ENCODE measurements at places on chromosomes 6 and 20.

- DNase-seq = no peak
Observed at GRCh38 chr6:155259204-155259603, 4.6 kb upstream of the CLDN20 start.

DNA sequence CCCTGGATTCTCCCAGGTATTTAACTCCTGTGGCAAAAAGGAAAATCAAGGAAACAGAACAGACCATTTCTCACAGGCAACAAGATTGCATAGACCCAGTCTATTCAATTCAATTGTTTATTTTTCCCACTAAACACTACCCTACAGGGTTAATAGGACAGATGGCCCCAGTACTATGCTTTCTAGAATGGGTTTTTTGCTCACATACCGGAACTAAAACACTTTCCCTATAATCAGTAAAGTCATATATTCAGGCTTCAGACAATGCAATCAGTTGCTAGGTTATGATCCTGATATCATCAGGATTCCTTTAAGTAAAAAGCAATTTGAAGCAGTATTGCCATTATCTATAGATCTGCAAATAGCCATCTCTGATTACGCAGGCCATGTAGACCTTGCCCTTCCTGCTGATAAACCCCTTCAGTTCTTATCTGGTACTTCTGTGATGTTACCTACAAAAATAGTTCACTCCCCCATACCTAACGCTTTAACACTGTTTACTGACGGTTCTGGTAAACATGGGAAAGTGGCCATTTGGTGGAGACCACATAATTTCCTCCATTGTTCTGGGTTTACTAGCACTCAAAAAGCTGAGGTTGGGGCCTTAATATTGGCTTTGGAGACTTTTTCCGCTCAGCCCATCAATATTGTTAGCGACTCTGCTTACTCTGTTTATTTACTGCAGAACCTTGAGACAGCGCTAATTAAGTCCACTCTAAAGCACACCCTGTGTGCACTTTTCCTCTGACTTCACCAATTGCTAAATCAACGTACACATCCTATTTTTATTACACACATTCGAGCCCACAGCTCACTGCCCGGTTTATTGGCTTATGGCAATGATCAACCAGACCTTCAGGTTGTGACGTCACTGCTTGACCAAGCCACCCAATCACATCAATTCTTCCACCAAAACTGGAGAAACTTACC, 666.0 kb downstream of the PHF3 start:
- no peak for DNase-seq

- DNase-seq = no peak
Observed at GRCh38 chr6:124987291-124987690, 25.1 kb downstream of the RNF217 start.

DNA sequence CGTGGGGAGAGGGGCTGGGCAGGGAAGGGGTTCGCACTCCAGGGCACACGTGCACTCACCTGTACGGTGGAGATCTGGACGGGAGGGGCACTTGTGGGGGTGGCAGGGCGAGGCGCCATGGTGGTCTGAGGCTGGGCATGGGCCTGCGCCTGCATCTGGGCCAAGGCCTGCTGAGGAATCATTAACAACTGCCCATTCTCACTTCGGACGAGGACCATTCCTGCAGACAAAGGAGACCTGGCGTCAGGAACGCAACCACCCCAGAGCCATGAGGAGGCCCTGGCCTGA, 51.2 kb downstream of the TAF4 start:
- no peak for DNase-seq

All from stimulated activated CD4-positive, alpha-beta T cell treated with anti-CD3 and anti-CD28 coated beads, TNF-alpha, amount 100 ng/mL, for 1 hour (primary cell).